ENCODE measurements at places on chromosomes 11 and 22.

GRCh38 chr11:35340071-35340470 is 79.3 kb downstream of the SLC1A2 start:
- DNase-seq: no peak

DNA sequence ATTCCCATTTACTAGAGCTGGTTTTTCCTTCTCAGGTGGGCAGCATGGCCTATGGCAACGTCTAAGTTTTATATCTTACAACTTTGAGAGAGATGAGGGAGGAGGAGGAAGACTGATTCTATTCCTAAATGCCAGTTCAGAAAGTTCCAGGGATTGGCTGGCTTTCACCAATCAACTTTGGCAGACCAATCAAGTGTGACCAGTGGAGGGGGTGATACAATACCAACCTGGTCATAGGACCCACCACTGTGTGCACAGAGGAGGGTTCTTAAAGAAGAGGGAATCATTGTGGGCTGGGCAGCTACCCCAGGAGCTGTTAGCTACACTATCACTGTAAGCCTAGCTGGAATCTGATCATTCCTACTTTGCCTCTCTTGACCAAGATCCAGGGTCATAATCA is 8.1 kb downstream of the DIXDC1 start:
- no peak for DNase-seq

- DNase-seq: no peak
Observed at GRCh38 chr11:9577556-9577955, 4.1 kb downstream of the WEE1 start.

DNA sequence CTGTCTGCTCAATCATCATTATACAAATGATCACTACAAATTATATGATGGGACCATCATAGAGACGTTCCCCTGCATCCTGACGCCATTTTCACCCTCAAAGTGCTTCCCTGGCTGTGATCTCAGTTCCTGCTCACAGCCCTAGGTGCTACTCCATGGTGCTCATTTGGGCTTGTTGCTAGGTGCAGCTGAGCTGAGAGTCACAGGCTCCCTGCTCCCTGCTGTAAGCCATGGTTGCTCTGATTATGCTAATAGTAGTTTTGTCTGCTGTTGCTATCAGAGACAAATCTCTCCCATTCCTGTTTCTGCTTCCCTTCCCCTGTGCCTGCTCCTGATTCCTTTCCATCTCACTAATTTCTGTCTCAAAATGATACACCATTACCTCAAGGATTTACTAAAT is 474.3 kb downstream of the METTL15 start:
- no peak for DNase-seq

DNA sequence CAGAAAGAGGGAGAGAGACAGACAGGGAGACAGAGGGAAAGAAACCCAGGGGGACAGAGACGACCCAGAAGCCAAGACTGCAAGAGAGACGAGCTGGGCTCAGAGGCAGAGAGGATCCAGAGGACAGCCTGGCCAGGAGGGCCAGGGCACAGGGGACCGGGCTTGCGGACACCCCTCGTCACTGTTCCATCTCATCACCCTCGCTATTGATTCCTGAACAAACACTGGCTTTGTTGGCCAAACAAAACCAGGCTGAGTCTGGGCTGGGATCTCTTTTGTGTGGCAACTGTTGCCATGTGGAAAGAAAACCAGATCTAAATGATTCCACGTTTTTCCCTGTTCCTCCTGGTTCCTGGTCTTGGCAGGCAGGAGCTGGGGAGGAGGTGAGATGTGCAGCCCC is 339.4 kb downstream of the MN1 start:
- no peak for DNase-seq

GRCh38 chr22:30251711-30252110 is 5.2 kb upstream of the LIF start:
- DNase-seq: no peak

- DNase-seq: no peak
Observed at GRCh38 chr11:102346456-102346747, 612 bp upstream of the BIRC2 start.

GRCh38 chr11:68525930-68526329 is 65.4 kb downstream of the PPP6R3 start:
- DNase-seq: no peak

- peak; percentile 48 for DNase-seq
Observed at GRCh38 chr22:38758276-38758945, 2.6 kb upstream of the SUN2 start.

- no peak for DNase-seq
Observed at GRCh38 chr11:33944693-33945424, 53.0 kb upstream of the LMO2 start.

DNA sequence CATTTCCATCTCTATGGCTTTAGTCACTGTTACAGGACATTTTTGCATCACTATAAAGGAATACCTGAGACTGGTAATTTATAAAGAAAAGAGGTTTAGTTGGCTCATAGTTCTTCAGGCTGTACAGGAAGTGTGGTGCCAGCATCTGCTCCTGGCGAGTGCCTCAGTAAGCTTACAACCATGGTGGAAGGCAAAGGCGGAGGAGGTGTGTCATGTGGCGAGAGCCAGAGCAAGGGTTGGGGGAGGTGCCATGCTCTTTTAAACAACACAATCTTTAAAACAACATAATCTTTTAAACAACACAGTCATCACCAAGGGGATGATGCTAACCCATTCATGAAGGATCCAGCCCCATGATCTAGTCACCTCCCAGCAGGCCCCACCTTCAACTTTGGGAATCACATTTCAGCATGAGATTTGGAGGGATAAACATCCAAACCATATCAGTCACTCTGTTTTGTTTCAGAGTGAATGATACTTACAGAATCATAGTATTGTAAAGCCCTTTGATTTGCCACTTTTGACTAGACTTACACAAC is 103.3 kb downstream of the PDE3B start:
- DNase-seq: no peak

GRCh38 chr22:21858025-21858764 is 9.2 kb downstream of the MAPK1 start:
- DNase-seq: no peak

- no peak for DNase-seq
Observed at GRCh38 chr11:76523147-76523546, 78.3 kb downstream of the EMSY start.

DNA sequence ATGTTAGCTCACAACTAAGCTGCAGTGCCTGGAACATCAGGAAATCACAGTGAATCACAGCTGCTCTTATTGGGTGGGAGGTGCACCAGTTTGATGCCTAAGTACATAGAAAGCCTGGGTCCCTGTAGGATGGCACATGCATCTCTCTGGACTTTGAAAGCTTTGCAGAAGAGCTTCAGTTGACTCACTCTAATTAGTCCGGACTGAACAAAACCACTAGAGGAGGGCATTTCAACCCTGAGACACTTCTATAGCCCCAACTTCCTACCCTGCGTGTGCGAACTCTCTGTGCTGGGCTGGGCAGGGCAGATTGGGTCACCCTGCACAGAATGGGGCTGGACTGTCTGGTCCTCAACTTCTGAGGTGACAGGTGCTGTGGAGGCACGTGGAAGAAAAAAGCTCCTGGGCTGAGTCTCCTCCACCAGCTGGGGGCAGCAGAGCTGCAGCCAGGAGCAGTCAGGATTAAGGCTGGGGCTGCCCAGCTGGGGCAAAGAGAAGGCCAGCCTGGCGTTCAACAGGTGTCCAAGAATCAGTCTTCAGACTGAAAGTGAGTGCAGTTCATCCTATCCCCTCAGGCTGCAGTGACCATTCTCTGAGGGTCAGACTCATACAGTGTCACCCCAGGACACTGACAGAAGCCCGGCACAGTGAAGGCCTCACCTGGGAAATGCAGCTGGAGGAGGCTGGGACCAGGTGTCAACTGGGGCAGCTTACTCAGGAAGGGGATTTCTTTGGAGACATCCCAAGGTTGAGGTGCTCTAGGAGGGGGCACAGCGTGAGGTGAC is 22.1 kb downstream of the GGTLC2 start:
- DNase-seq: no peak

- no peak for DNase-seq
Observed at GRCh38 chr22:30187529-30188407, 58.8 kb downstream of the LIF start.

- DNase-seq: no peak
Observed at GRCh38 chr11:44243595-44244343, 66.2 kb downstream of the ALX4 start.

- DNase-seq: no peak
Observed at GRCh38 chr11:46380340-46381047, 975 bp upstream of the MDK start.

DNA sequence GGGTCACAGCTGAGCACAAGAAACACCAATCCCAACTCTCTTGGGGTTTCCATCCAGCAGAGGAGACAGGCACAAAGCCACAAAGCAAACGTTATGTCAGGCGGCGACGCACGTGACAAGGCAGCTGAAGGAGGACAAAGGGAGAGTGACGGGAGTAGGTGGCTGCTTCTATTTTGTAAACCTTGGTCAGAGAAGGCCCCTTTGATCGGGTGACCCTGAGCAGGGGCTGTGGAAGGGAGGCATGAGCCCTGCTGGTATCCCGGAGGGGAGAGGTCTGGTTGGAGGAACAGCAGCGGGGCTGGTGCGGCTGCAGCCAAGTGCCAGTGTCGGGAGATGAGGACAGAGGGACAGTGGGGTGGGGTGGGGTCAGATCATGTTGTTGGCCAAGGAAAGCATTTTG is 17.3 kb upstream of the RFPL3 start:
- no peak for DNase-seq

DNA sequence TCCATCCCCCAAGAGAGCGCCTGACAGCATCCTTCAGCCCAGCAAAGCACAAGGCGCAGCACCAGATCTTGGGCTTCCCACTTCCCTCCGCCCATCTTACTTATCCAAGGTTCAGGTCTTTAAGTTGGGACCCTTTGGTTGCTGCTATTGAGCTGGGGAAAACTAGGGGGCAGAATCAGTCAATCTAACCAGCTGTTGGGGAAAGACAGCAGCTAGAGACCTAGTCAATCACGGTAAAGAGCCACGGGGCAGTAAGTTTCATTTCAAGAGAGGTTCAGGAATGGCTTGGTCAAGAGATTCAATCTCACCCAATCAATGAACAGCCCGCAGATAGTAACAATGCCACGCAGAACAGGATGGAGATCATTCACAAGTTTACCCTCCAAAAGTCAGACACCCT is 1.7 kb downstream of the ABTB2 start:
- no peak for DNase-seq

- DNase-seq: no peak
Observed at GRCh38 chr11:77322506-77322905, 21.0 kb upstream of the GDPD4 start.

DNA sequence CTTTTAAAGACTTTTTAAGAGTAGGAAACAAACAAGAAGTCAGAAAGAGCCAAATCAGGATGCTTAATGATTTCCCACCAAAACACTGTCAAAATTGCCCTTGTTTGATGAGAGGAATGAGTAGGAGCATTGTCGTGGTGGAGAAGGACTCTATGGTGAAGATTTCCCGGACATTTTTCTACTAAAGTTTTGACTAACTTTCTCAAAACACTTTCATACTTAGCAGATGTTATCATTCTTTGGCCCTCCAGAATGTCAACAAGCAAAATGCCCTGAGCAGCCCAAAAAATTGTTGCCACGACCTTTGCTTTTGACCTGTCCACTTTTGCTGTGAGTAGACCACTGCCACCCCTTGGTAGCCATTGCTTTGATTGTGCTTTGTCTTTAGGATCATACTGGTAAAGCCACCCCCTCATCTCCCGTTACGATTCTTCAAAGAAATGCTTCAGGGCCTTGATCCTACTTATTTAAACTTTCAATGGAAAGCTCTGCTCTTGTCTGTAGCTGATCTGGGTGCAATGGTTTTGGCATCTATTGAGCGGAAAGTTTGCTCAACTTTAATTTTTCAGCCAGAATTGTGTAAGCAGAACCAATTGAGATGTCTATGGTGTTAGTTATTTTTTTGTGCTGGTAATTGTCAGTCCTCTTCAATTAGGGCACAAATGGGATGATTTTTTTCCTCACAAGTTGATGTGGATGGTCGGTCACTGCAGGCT is 67.2 kb downstream of the ADM start:
- no peak for DNase-seq

DNA sequence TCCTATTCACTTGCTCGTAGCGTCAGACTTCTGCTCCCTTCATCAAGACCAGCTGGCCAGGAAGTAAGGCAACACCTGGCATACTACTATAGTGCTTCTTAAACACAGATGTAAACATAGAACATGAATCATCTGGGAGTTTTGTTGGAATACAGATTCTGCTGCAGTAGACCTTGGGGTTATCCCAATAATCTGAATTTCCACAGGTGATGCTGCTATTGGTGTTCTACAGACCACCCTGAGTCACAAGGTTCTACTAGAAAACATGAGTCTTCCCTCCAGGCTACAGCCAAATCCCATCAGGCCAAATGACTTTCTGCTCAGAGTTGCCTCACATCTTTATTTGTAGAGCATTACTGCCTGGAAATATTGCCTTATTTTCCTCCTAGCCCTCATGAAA is 175.2 kb downstream of the NELL1 start:
- DNase-seq: no peak

- no peak for DNase-seq
Observed at GRCh38 chr22:27476318-27476717, 325.2 kb downstream of the MN1 start.

- DNase-seq: no peak
Observed at GRCh38 chr22:19825904-19826618, 28.6 kb downstream of the GNB1L start.

Measured in stimulated activated CD8-positive, alpha-beta memory T cell treated with anti-CD3 and anti-CD28 coated beads, Interleukin-4, amount 100 ng/mL, for 1 hour (primary cell).